Stimulated activated CD8-positive, alpha-beta memory T cell treated with anti-CD3 and anti-CD28 coated beads, Interleukin-15, amount 100 ng/mL, for 48 hours (primary cell): ENCODE measurements at places on chromosomes 2 and 18.

- no peak for DNase-seq
These were observed 63.8 kb downstream of the OLA1 start for GRCh38 chr2:174184504-174184903.

DNA sequence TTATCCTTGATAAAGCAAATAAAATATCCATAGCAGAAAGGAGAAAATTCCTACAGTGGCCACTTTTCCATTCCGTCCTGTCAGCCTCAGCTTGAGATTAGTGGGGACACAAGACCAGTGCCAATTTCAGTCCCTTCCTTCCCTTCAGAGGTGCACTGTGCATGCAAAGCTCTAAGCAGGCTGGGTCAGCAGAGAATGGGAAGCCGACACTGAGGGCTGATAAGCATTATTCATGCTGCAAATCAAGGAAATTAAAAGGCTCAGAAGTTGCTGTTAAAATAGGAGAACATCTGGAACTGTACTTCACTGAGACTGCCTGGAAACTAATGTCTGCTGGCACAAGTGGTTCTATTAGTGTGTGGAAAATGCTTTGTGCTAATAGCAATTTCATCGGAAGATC is 534.3 kb downstream of the ADCYAP1 start:
- no peak for DNase-seq

DNA sequence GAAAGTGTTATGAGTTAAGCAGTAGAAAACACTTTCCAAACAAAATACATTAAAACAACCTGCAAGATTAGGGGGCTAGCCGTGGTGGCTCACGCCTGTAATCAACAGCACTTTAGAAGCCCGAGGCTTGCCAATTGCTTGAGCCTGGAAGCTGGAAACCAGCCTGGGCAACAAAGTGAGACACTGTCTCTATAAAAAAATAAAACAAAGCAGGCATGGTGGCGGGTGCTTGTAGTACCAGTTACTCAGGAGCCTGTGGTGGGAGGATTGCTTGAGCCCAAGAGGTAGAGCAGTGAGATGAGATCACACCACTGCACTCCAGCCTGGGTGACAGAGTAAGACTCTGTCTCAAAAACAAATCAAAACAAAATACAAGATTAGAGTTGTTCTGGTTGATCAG is 208.3 kb downstream of the ERBB4 start:
- DNase-seq: no peak

GRCh38 chr18:60069145-60069544 is 169.3 kb downstream of the PMAIP1 start:
- no peak for DNase-seq

DNA sequence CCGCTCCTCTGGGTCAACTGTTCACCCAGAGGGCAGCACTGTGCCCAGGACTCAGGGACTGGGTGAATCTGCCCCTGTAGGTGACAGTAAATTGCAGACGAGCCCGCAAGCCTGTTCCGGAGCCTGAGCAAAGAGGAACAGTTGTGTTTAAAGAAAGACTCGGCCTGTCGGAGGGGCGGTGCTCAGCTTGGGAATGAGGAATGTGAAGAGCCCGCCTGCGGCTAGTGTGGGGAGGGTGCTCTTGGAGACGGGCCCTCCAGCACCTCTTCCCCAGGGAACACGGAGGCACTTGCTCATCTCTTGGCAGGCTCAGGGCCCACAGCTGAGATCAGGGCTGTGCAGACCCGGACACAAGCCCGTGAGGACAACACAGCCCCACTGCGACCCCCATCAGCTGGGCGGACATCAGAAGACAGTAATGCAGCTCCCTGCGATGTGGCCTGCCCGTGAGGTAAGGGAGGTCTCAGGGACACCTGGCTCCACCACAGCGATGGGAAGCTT is 299.0 kb downstream of the NDUFA10 start:
- no peak for DNase-seq

DNA sequence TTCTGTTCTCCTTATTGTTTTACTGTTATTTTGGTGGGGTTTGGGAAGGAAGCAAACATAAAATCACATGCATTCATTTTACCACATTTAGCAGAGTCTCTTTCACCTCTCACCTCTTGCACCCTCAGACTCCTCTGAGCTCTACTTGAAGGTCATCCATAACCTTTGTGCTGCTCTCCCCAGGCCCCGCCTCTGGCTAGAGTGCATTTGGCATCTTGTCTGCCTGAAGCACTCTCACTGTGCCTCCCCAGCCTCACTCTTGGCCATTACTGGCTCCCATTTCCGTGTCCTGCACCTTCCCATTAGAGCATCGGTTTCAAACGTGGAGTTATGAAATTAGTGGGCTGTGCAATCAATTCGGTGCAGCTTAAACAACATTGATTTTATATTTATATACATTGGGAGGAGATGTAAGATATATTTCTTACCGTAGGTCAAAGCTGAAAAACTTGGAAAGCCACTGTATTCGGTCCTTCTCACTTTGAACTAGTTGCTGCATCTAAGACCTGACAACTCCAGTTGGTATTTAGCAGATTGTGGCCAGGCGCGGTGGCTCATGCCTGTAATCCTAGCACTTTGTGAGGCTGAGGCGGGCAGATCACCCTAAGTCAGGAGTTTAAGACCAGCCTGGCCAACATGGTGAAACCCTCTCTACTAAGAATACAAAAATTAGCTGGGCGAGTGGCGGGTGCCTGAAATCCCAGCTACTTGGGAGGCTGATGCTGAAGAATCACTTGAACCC is 6.9 kb upstream of the ZFAND2B start:
- no peak for DNase-seq

GRCh38 chr2:134247679-134248078 is 6.2 kb upstream of the MGAT5 start:
- no peak for DNase-seq

- DNase-seq: no peak
These were observed 48.3 kb upstream of the GULP1 start for GRCh38 chr2:188243381-188243780.

DNA sequence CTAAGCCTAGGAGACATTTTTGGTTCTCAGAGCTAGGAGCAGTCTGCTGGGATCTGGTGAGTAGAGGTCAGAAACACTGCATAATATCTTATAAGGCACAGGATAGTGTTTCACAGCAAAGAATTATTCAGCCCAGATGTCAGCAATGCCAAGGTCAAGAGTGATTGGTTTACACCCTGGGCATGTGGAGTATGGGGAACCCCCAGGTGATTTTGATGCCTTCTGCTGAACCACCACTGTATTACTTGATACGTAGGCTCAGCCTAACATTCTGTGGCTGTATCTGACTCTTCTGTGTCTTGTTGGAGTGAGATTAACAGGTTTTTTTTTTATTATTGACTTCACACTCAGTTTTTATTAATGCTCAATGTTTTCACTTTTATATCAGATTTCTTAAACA is 6.0 kb downstream of the DDX18 start:
- DNase-seq: no peak

GRCh38 chr2:242020196-242021004 is 150.9 kb downstream of the RTP5 start:
- DNase-seq: no peak

DNA sequence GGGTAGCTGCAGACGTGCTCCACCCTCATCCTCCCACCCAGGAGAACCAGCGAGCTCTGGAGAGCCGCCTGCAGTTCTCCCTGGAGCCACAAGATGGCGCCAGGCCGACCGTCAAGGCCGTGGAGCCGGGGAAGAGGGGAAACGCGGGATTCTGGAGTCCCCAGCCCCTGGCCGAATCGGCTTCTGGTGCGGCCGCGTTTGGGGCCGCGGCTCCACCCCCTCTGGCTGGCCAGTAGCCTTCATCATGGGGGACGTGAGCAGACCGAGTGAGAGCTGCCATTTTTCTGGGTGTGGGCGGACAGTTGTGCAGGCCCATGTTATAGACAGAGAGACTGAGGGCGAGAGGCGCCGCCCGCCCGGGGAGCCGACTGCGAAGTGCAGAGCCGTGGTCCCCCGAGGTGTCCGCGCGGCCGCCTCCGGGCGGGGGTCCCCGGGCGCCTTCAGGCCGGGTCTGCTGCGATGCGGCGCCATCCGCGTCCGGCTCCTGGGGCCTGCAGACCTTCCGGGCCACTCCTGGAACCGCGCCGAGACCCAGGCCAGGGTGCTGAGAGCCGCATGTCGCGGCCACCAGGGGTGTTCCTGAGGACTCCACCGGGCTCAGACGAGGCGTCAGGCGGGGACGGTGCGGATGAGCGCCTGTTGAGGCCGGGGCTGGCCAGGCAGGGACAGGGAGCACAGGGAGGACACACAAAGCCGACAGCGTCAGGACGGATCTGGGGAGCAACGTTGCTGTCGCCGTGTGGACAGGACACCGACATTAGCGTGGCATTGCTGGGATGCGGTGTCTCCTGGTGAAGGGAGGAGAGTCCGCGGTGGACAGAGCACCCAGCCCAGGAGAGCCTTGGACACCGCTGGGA is 418.2 kb upstream of the HS6ST1 start:
- peak; percentile 26 for DNase-seq

DNA sequence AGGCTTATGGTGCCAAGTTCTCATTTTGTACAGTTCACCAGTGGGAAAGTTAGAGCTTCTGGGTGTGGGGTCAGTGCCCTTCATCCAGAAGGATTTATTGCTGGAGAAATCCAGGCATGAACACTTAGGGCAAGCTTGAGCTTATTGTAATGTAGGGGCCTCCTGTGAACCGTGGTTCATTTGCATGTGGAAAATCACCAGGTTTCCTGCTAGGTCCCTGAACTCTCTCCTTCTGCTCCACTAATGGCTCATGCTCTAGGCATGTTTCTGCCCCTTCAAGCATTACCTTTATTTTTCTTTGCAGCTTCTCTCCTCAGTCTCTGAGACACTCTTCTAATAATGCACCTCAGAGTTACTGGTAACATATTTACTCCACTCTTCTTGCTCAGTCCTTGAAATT is 79.3 kb upstream of the FAM98A start:
- no peak for DNase-seq

DNA sequence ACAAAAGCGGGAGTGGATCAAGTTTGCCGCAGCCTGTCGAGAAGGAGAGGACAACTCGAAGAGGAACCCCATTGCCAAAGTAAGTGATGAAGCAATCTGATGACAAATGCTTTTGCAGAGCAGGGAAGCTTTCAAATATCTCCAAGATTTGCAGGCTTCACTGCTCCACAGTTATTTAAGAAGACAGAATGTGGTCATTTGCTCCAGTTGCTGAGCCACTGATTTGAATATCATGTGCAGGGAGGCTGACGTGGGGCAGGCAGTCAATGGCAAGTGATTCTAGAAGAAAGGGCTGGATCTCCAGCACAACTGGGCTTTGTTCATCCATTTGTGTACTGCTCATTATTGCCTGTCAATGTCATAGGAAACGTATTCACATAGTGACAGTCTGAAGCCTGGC is 10.2 kb downstream of the DSG4 start:
- DNase-seq: no peak

GRCh38 chr2:173184031-173185004 is 108.7 kb downstream of the MAP3K20 start:
- no peak for DNase-seq

DNA sequence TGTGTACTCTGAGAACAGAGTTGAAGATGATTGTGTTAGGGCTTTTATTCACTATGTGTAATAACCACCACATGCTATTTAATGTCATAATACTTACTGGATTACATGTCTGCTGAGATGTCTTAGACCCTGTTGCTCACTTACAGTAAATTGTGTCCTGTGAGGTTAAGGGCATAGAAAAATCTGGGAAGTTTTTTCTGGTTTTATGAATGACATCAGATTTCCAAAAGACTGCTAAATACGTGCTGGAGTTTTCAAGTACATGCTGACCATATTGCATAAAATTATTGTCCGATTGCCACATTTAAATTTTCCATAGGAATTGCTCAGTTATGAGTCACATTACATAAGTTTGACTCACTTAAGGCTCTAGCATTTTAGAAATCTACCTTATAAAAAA is 96.7 kb upstream of the COL5A2 start:
- no peak for DNase-seq

DNA sequence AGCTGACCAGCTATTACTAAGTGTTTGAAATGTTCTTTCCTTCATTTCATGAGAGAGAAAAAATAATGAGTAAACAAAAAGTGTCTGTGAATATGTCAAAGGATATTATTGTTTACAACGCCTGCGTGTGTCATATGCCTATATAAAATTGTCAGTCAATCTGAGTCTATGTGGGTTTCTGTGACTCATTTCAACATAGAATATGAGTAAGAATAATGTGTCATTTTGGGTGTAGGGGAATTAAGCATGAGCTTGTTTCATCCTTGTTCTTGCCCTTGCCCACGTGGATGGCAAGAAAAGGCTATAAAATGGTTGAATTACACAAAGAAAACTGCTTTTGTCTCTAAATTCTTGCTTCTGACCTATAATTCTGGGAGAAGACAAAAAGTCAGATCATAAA is 466.0 kb downstream of the PTH2R start:
- DNase-seq: no peak

DNA sequence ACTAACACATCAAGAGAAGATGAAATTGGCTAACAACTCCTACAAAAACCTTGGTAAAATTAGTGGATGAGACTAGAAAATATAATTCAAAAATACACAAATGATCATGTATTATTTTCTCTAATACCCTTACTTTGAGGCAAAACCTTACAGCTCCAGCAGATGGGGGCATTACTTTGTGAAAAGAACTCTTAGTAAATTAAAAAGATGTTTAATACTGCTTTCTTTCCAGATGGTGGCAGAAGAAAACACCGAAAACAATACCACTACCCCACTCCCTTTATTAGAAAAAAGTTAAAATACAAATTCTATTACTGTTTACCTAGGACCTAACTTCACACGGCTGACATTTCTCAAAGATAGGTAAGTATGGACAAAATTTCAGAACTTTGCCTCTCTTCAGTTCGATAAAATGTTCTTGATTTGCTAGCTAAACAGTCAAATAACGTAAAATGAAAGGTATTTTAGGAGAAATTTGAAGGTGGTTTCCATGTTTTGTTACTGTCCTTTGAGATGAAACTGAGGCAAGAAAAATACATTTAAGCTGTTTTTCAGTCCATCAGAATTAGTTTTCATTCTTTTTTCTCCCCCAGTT is 30.6 kb downstream of the ORC4 start:
- no peak for DNase-seq

- no peak for DNase-seq
These were observed 45.3 kb downstream of the ACAA2 start for GRCh38 chr18:49768051-49768391.

- no peak for DNase-seq
These were observed 511.4 kb downstream of the KCNJ3 start for GRCh38 chr2:155209696-155210450.

- no peak for DNase-seq
These were observed 635.7 kb downstream of the FBXO15 start for GRCh38 chr18:73511771-73512503.

DNA sequence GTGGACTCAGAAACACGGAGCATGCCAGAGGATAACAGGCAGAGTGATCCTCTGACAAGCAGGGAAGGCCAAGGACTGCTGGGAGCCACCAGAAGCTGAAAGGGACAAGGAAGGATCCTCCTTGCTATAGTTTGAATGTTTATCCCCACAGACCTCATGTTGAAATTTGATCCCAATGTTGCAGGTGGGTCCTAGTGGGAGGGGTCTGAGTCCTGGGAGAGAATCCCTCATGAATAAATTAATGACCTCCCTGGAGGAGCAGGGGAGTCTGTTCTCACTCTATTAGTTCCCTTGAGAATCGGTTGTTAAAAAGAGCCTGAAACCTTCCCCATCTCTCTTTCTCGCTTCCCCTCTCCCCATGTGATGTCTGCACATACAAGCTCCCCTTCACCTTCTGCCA is 124.4 kb downstream of the FBXO15 start:
- no peak for DNase-seq

GRCh38 chr18:63534615-63535014 is 7.6 kb upstream of the SERPINB12 start:
- DNase-seq: no peak

GRCh38 chr2:58812771-58813344 is 571.7 kb upstream of the FANCL start:
- DNase-seq: no peak
